ENCODE measurements at places on chromosomes 3 and 15.

GRCh38 chr3:182148360-182148759, 436.6 kb downstream of the SOX2 start:
- DNase-seq = no peak

GRCh38 chr3:193057616-193058015, 140.0 kb upstream of the MB21D2 start:
- DNase-seq = no peak

GRCh38 chr15:62190274-62190673, 25.2 kb upstream of the C2CD4B start:
- no peak for DNase-seq

GRCh38 chr15:59292442-59293151, 80.1 kb downstream of the MYO1E start:
- no peak for DNase-seq

- DNase-seq = no peak
Measured at GRCh38 chr15:60115579-60116380, 111.7 kb downstream of the FOXB1 start.

GRCh38 chr3:9913601-9914000, 3.3 kb upstream of the IL17RC start:
- DNase-seq = no peak

DNA sequence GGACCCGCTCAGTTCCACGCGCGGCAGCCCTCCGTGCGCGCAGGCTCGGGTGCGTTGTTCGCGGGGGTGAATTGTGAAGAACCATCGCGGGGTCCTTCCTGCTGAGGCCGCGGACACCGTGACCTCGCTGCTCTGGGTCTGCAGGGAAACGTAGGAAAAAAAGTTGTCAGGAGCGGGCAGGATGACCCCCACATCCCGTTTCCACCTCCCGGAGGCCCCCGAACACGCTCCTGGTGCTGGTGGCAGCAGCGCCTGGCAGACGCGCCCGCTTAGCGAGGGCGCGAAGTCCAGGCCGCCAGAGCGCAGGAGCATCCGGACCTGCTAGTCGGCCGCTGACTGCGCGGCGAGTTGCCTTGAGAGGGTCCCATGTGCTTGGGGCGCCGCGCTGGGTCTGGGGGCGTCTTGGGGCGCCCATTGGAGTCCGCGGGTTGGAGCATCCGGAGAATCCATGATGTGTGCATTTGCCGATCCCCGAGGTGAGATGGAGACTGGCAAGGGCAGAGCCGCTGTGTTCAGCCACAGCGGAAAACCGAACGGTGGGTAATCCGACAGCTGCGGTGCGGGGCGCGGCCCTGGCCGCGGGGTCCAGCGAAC, 520 bp downstream of the GREM1 start:
- no peak for DNase-seq

DNA sequence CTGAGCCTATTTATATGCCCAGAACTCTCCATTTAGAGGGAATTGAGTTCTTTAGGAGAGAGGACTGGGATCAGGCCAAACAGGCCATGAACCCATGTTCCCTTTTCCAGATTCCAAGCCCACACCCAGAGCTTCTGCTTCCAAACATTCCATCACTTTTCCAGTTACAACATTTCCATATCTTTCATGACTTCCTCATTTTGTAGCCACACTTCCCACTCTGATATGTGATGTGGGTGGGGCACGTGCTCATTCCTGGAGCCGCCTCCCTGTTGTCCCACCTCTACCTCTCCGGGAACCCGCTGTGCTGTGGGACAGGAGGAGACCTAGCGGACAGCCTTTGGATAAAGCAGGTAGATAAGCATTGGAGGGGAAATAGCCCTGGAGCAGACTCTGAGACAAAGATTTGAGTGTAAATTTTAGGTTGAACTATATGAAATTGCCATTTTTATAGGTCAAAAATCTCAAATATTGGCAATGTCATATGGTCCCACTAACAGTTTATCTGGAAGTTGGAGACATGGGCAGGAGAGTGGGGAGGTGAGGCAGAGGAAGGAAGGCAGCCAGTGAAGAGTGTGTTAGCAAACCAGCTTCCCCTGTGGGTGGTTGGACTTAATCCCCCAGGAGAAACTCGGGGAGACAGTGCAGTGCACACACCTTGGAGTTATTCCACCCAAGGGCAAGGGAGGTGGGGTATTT, 31.8 kb downstream of the CYP8B1 start:
- peak; percentile 22 for DNase-seq

GRCh38 chr15:42427429-42428223, 63.3 kb downstream of the ZNF106 start:
- no peak for DNase-seq

- DNase-seq = no peak
Measured at GRCh38 chr3:124562769-124563168, 167.5 kb upstream of the UMPS start.

- DNase-seq = no peak
Measured at GRCh38 chr15:73176598-73176997, 124.3 kb downstream of the NEO1 start.

DNA sequence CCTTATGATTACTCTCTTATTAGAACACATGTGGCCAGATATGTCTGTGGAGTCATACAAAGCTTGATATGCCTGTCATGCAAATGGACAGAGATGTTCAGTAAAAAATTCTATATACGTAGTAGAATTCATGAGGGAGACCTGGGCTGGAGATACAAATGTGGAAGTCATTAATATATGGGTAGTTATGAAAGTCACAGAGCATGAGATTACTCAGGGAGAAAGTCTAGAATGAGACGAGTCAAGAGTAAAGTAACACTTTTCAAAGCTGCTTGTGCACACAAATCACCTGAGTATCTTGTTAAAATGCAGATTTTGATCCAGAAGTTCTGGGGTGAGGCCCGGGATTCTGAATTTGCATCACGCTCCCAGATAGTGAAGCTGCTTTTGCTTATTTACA, 28.4 kb downstream of the OXSM start:
- DNase-seq = no peak

GRCh38 chr3:8722808-8723207, 10.8 kb upstream of the CAV3 start:
- DNase-seq = no peak

DNA sequence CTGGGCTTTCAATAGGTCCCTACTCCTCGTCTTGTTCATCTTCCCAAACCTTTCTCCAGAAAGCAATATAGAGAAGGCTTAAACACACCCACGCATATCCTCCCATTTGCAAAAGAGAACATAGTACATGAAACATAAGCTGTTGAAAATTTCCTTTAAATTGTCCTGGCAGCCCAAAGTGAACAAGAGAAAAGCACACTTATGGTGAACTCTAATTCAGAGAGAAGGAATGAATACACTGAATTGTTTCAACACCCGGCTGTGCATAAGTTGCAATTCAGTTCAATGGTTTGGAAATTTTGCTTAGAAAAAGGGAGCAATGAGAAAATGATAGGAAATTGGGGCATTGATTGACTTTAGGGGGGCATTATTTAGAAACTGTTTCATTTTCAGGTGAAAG, 202.6 kb downstream of the TIGIT start:
- peak; percentile 2 for DNase-seq

DNA sequence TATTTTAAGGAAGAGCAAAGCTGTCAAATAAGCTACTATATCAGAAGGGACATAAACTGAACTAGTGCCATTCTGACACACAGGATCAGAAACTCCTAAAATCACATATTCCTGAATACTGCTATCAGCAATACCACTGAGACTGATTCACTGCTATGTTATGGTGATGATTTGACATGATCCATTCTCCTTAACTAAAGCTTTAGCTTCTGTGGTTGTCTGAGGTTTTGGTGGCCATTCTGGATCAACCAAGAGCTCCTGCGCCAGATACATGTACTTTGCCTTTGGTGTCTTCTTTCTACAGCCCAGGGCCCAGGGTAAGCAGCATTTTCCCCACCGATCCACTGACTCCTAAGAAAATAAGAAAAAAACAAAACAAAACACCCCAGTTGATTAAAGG, 6.7 kb upstream of the GP5 start:
- DNase-seq = no peak

DNA sequence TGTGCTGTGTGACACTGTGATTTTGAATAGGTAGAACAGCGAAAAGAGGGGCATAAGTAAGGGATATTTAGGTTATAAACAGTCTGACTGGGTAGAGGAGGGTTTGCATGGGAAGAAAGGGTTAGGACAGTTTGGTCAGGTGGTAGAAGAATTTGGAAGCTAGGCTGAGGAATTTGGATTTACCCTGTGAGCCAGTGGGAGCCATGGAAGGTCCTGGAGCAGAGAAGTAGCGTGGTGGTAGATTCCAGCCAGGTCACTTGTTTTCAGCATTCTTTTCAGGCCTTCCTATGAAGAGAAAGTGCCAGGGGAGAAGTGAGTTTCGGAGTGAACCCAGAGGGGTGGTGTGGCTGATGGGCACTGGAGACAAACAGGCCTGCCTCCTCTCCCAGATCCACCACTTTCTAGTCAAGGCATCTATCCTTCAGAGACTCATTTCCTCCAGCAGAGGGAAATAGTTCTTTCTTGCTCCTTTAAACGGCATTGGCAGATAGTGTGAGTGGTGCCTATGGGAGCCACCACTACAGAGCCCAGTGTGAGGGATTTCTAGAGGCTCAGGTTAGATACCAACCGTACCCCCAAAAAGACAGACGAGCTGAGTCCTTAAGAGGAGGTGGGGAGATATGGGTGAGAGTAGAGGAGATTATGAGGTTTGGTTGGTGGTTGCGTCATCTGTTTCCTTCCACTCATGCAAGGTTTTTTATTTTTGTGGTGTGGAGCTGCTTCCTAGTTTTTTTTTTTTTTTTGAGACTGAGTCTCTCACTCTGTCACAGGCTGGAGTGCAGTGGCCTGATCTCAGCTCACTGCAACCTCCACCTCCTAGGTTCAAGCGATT, 21.2 kb downstream of the PXK start:
- peak; percentile 68 for DNase-seq

GRCh38 chr15:88036154-88036839, 220.2 kb downstream of the NTRK3 start:
- peak; percentile 25 for DNase-seq

GRCh38 chr3:29430558-29430971, 149.7 kb downstream of the RBMS3 start:
- no peak for DNase-seq

DNA sequence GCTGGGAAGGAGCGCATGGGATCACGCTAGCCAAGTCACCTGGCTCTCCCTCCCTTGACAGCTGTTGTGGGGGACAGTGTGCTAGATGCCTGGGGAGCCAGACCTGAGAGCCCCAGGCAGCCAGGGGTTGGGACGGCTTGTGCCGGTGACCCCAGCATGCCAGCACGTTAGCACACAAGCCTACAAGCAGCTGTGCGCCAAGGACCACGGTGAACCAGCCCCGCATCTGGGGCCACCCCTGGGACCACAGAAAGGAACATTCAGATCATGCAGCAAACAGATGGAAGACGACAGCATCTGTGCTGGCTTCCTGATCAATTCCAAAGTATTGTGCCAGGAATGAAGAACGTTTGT, 64.8 kb downstream of the NTRK3 start:
- DNase-seq = no peak

GRCh38 chr3:81425198-81425868, 336.1 kb downstream of the GBE1 start:
- no peak for DNase-seq

DNA sequence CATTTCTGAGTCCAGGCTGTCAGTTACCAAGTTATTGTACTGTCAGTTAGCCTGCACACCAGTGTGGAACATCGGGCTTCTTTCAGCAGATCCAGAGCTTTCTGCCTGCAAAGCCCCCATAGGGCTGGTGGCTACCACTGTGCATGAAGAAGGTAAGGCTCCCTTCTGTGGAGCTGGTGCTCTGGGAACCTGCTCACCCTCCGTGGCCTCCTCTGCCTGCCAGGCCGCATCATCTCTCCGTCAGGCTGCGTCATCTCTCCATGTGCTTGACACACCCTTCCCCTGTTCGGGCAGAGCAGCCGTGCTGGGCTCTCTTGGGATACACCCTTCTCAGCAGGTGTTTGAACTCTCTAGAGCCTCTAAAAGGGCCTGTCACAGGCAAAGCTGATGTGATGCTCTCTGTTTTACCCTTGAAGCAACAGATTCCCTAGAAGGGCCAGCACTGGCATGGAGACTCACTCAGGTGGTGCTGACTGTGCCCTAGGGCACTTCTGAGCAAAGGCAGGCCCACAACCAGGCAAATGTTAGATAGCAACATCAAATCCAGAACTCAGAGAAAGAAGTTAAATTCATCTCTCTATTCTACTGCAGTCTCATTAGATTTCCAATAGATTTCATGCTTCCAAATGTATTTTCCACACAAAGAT, 261.1 kb downstream of the EPHB1 start:
- DNase-seq = no peak

DNA sequence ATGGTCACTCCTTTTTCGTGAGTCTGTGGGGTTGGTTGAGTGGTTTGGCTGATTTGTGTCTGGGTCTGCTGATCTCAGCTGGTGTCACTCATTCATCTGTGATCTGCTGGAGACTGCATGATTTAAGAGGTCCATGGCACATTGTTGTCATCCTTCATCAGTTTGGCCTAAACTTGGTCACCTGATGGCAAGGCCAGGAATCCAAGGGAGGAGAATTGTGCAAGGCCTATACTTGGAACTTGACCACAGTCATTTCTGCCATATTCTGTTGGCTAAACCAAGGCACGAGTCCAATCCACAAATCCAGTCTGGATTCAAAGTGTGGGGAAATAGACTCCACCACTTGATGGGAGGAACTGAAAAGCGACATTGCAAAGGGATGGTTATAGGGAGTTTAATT, 67.6 kb downstream of the CMTM8 start:
- DNase-seq = no peak

GRCh38 chr15:38843736-38844590, 279.3 kb upstream of the RASGRP1 start:
- DNase-seq = no peak

DNA sequence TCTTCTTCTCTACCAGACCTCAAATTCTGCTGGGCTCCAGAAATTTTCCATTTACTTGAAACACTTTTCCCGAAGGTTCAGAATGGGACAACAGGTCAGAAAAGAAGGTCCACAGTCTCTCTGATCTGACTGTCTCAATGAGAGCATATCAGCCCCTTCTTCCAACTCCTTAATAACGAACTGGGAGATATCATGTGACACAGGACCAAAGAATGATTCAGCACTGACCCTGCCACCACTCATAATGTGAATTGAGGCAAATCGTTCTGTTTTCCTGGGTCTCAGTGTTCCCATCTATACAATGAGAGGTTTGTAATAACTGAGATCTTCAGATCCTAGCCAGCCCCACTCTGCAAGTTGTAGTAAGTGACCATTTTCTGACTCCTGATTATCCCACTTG, 500.5 kb downstream of the NTRK3 start:
- no peak for DNase-seq

Measured in suppressor macrophage (primary cell).